Activated CD8-positive, alpha-beta memory T cell treated with anti-CD3 and anti-CD28 coated beads, Interleukin-2, amount 10 ng/mL, durations not matched to agents 7 days and 5 days (primary cell): ENCODE measurements at places on chromosomes 2 and 18. TPM values are rescaled to one million over a fixed set of nuclear protein-coding genes. Genes with fewer than 3 reads are reported as not detected.

ZC3H8 gene
- total RNA-seq, result 10.5 TPM

GPR35 gene
- 14.4 TPM for total RNA-seq

CCDC74A gene
- 3.0 TPM for total RNA-seq

DCC gene
- not detected for total RNA-seq

GKN2 gene
- total RNA-seq, result not detected

AMER3 gene
- total RNA-seq, result not detected

FAM237A gene
- total RNA-seq, result not detected

TRPM8 gene
- total RNA-seq, result not detected

ERFE gene
- not detected for total RNA-seq

CAPN14 gene
- 0.26 TPM for total RNA-seq

DLX2 gene
- 0.12 TPM for total RNA-seq

CYP26B1 gene
- total RNA-seq, result not detected

SMYD1 gene
- not detected for total RNA-seq

CFAP210 gene
- total RNA-seq, result not detected

IL36RN gene
- not detected for total RNA-seq

ZNF532 gene
- total RNA-seq, result 2.4 TPM
